ENCODE measurements at places on chromosomes 7 and 10.

GRCh38 chr10:60446851-60447250 is 57.2 kb upstream of the ANK3 start:
- DNase-seq = no peak

DNA sequence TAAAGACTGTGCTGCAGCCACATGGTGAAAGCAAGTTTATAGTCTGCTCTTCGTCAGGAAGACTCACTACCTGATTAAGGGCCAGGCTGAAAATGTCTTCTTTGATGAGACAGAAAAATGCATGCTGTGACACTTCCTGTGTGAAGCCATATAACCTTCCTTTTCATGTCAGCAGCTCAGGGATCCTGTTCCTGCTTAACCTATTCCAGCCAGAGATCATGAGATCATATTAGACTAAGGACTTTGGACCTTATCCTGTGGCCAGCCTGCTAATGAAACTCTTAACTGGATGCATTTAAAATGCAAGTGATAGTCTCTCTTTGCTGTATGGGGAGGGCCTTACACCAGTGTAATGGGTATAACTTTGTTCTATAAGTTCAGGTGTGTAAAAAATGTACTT is 165.2 kb downstream of the PTEN start:
- DNase-seq = no peak

DNA sequence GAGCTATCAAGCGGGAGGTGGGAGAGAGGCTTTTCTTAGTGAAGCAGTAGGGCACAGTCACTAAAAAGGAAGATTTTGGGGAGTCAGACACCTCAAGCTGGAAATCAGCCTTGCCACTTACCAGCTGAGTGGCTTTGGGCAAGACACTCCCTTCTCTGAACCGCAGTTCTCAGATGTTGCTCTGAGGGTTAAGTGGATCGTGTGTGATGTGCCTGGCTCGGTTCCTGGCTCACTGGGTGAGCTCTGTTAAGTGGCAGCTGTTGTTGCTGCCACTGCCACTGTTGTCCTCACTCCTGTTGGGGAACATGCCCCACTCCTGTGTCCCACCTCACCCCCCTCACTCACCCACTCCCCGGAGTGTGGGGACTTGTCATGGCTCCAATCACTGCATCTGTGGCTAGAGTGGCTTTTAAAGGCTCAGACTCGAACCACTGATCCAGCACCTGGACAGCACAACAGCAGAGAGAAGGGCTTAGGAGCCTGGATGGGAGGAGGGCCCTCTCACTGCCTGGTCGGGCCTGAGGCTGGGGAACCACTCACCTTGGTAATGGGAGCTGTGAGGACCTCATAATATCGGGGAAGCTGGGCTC is 20.0 kb downstream of the PYROXD2 start:
- no peak for DNase-seq

GRCh38 chr7:131689662-131690234 is 133.3 kb upstream of the PODXL start:
- no peak for DNase-seq

DNA sequence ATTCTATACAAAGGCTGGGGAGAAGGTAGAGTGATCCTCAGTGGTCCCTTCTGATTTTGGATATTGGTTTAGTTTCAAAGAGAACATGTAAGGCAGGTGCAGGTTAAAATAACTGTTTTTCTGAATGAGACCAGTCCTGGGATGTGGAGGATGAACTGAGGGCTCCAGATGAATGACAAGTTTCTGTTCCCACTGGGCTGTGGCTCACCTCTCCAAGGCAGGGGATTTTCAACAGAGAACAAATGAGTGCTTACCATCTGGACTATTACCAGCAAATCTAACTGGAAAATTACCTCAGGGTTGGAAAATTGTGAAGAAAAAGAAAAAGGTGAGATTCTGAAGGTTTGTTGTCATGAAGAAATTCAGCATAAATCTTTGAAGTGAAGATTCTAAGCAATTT is 8.0 kb downstream of the LAMB4 start:
- DNase-seq = no peak

DNA sequence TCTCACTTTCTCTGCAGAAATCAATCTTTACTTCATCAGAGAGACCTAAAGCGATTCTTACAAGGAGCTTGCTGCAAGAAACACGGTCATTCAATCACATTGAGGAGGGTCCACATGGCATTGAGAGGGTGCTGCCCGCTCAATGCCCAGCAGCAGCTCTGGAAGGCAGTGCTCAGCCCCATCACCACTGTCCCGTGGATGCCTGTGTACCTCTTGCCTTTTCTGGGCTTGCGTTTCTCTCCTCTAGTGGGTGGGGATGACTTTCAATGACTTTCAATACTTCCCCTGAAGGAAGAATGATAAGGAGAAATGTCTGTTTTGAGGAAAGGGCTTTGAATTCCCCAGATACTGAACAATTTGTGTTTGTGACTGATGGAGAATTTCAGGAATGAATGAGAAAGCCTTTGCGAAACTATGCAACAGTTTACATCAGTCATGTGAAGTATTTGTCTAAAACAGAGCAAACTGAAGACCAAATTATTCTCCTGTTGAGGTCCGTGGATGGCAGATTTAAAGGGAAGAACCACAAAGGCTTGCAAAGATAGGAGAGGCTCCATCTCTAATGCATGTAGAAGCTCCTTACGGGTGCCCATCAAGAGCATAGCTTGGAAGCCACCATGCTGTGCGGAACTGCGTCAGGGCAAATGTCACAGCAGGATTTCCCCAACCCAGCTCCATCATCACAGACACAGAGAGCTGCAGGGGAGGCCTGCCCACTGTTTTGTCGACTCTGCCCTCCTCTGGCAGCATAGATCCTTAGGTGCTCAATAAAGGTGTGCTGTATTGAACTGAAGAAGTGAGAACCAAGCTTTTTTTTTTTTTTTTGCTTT is 6.6 kb upstream of the ZNF22 start:
- DNase-seq = no peak

DNA sequence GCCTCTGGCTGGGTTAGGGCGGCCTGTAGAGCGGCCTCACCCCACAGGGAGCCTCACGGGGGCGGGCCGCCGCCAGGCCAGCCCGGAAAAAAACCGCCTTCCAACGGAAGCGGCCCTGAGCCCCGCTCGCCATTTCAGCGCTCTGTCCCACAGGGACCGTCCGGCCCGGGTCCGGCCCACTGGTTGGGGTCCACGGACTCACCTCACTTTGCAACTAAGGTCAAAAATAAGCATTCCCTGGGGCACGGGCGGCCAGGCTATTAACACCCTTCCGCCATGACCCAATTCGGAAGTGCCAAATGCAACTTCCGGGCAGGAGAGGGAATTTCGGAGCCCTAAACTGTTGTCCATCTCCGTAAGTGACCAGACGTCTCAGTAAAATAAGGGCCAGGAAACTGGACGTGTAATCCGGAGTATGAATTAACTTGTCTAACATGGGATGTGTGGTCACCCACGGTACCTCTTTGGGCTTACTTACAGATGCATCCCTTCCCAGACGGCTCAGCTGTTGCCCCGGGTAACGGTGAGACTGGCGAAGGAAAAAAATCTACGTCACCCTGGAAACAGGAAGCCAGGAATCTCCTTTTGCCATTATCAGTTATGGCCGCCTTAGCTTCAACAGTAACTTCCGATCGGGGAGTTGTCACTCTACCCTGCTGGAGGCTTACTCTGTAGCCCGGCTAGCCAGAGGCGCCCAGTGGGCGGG is at the start of gene BBIP1:
TSS of gene BBIP1 (minus strand) at position 538 of the 706 bp plus-strand sequence. CDS start 1,023 bp downstream, outside the sequence.
- DNase-seq = peak; percentile 95

DNA sequence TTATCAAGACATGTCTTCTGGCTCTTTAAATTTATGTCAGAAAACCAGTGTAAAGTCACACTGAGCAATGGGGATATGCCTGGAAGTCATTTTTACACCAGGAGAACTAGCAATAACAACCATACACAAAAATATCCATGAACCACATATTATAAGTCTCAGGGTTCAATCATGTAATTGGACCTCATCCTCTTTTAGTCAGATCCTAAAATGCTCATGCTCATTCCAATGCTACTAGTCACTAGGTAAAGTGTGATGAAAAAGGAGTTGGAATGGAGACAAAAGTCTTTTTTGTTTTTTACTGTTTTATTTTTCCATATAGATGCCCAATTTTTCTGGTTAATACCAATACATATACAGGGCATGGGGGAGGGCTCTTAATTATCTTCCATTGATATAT is 306.1 kb downstream of the DGKB start:
- no peak for DNase-seq

GRCh38 chr10:97647556-97647955 is 7.1 kb downstream of the PI4K2A start:
- DNase-seq = no peak

- no peak for DNase-seq
These were observed 10.9 kb downstream of the TAS2R60 start for GRCh38 chr7:143454091-143454680.

DNA sequence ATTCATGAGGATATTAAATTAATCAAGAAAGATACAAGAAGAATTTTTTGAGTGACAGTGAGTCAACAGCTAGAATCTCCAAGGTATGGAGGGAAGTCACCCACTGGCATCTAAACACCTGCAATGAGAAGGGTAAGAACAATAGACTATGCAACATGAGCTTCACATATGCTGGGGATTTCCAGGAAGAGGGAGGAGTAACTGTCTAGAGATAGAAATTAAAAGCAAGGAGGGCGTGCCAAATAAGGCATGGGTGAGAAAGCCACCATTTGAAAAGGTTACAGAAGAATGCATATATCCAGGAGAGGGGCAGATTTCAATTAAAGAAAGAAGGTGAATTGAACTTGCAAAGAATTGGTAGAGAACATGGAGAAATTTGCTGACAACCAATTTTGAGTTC is 365.7 kb downstream of the GPR37 start:
- DNase-seq = peak; percentile 8

DNA sequence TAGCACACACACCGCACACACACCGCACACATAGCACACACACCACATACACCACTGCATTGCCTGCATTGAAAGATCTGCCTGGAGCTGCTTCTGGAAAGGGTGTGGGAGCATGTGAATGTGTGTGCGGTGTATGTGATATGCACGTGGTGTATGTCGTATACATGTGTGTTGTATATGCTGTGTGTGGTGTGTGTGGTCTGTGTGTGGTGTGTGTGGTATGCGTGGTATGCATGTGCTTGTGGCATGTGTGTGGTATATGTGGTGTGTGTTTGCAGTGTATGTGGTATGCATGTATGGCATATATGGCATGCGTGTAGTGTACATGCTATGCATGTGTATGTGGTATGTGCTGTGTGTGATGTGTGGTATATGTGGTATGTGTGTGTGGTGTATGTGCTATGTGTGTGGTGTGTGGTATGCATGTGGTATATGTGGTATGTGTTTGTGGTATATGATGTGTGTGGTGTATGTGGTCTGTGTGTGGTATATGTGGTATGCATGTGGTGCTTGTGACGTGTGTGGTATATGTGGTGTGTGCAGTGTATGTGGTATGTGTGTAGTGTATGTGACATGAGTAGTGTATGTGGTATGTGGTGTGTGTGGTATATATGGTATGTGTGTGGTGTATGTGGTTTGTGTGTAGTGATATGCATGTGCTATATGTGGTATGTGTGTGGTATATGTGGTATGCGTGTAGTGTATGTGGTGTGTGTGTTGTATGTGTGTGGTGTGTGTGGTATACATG is 176.2 kb downstream of the WDR37 start:
- DNase-seq = no peak

DNA sequence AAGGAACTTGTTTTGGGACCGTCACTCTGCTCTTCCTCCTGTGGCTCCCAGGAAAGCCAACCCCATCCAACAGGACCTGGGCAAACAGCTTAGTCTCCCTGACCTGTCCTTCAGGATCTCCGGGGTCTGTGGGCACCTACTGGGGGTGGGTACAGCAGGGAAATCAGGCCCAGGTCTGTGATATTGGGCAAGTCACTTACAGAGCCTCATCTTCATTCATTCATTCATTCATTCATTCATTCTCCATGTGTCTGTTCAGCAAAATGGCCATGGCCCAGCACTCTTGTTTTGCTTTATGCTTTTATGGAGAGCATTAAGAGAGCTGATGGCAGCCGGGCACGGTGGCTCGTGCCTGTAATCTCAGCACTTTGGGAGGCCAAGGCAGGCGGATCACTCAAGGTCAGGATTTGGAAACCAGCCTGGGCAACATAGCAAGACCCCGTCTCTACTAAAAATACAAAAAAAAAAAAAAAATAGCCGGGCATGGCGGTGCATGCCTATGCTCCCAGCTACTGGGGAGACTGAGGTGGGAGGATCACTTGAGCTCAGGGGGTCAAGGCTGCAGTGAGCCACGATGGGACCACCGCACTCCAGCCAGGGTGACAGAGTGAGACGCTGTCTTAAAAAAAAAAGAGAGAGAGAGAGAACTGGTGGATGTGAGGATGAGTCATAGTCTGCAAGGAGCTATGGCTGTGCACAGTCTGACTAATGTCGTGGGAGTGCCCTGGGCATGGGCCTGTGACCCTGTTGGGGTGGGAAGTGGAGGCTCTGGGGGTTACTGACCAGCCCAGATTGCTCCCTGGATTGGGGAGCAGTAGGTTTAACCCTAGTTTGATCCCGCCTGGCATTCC is 54.3 kb downstream of the CLIP2 start:
- DNase-seq = no peak
